ENCODE measurements at places on chromosomes 6 and 20.
A peak's percentile ranks its signal among the peaks of the same experiment; 100 is the strongest.

GRCh38 chr6:89669002-89669401, 30.5 kb upstream of the LYRM2 start:
- DNase-seq, result no peak

GRCh38 chr6:27224729-27225128, 22.8 kb upstream of the PRSS16 start:
- no peak for DNase-seq

DNA sequence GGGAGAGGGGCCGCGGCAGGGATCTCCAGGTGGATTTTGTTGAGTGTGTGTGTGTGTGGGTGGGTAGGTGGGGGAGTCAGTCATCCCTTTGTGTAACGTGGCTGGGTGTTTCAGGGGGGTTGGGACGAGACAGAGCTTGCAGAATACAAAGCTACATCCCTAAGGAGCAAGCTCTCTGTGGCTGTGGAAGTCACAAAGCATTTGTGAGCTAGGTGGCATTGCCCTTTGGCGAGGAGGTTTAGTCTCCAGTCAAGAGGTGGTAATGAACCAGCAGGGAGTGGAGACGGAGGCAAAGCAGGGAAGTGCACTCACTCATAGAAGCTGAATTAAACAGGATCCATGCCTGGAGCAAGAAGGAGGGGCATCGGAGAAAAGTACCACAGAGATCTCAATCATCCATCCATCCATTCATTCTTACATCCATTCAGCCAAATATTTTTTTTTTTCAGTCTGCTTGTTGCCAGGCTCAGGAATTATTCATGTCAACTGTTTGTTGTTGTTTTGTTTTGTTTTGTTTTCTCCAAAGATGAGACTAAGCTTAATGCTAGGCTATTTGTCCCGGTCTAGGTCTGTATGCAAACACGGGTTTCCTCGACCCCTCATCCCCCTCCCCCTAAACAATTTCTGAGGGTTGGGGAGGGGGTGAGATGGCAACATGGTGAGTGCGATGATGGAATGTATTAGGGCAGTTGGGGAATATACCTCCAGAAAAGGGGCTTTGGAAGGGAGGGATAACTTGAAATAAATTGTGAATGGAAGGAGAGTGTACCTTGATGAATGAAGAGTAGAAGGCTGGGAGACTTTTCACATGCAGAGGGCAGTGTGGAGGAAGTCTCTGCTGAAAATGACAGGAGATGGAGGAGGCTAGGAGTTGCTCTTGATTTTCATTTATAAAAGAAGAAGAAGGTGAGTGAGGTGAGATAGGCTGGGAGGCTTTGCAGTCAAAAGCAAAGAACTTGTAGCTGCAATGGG, 1.0 kb downstream of the HCRTR2 start:
- DNase-seq, result no peak

GRCh38 chr20:44117296-44118184, 69.4 kb downstream of the JPH2 start:
- no peak for DNase-seq

- peak; percentile 28 for DNase-seq
These were observed 5.3 kb upstream of the ZNF184 start for GRCh38 chr6:27478141-27478705.

- no peak for DNase-seq
These were observed 41.4 kb downstream of the MDFI start for GRCh38 chr6:41679696-41680095.

DNA sequence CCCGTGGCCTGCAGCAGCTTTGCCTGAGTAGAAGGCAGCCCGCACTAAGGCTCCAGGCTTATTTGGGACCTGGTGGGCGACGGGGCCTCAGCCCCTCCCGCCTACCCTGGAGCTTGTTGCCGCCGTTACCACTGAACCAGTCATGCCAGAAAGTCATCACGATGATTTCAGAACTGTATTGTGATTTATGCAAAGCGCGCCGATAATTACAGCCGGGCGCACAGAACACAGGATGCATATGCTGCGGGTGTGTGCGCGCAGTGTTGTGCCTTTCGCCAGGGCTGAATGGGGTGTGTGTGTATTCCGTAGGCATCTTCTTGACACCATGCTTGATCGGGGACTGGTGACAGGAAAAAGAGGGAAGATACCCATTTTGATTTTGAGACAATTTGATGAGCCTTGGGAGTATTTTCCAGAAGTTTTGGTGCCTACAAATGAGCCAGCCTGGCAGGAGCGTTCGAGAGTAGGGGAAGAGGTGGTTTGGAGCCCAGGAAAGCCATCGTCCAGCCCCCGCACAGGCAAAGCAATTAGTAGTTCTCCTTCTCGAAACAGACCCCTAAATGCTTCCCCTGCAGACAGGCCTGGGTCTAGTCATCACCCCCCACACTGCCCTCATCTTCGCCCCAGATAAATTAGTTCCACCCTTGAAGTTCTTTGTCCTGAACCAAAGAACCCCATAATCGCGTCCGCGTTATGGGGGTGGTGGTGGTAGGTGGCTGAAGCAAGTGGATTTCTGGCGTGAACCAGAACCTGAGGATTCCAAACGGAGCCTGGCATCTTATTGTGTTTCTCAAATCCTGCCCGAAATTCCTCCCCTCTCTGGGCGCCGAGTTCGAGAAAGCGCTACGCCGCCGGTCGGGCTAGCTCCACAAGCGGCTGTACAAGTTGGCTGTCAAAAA, 1.9 kb upstream of the NR2E1 start:
- peak; percentile 37 for DNase-seq

DNA sequence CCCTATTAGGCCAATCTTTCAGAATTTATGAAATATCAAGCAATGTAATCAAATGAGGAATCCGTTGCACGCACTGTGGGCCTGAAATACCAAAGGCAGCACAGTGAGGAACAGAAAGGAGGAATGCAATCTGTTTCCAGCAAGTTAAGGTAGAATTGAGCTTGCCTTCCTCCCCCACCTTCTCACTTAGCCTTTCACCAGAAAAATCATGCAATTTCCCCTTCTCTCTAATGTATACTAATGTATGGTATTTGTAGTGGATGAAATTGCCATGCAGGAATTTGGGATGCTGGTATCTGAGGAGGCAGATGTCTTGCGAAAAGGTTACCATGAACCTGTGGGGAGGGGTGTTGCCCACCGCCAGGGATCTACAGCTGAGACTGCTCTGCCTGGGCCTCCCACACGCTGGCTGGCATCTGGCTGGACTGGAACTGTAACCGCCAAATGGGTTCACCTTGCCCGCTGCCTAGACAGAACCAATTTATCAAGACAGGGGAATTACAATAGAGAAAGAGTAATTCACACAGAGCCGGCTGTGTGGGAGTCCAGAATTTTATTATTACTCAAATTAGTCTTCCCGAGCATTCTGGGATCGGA, 222.4 kb upstream of the MYLIP start:
- DNase-seq, result no peak

DNA sequence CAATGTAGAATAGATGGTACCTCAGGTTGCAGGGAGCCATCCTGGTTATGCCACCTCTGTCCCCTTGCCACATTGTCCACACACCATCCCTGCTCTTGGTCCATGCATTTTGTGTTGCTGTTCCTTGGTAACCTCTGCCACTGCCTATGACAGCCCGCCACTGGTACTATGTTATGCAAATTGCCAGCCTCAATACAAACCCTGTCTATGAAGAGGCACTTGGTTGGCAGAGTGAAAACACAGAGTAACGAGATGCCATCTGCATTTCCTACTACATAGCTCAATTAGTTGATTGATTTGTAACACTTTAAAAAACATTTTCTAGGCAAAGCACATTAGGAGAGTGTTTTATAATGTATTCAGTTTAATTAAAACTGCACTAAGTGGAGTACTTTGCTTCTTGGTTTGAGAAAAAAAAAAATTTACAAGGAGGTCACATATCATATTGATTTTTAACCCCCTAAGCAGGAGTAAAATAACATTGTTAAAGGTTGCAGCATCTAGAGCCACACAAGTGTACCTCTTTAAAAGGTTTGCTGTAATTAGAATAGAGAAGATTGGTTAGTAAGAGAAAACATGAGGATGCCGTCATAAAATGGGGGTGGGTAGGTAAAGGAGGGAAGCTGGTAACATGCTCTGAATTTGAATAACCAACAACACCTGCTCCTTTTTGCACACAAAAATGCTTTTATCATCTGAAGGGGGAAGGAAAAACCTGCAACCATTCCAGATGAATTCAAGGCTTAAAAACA, 817.1 kb downstream of the KIF16B start:
- no peak for DNase-seq

DNA sequence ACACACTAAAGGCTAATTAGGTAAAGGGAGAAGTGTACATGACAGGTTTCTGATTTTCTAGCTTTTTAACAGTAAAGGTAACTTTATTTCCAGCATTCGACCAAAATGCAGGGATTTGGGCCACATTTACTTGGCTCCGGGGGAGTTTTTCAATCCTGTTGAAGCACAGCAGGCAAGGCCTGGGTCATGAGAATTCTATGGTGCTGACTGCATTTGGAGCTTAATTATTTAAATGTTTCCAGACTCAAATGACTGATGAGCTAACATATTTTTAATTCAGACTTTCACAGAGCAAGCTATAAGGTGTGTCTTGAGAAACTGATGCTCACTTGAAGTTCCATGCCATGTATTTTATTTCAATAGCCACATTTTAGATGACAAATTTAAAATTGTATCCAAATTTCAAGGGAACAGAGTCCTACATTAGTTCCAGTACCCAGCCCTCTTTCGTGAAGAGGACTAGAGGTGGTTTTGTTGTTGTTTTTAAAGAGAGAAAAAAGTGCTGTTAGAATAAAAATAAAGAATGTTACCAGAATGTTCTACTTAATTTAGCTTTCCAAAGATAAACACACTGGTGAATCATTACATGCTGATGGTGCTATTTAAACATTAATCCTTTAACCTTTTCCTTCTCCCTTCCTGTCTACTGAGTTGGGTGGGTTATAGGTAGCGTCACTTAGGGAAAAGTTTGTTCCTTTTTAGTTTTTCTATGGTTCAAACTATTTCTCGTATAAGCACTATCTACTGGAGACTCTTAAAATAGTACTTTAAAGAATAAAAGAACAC, 82.3 kb upstream of the PHACTR2 start:
- DNase-seq, result no peak
